A172 (cell line): ENCODE measurements at places on chromosomes 4 and X. TPM values are rescaled to one million over a fixed set of nuclear protein-coding genes. Genes with fewer than 3 reads are reported as not detected.

The CHRDL1 gene
- not detected in 2 replicates for total RNA-seq

The PCDH7 gene
- total RNA-seq, result 26.1 and 38.6 TPM in 2 replicates

The FAM47E gene
- 0.12 and 0.38 TPM in 2 replicates for total RNA-seq

The NR3C2 gene
- total RNA-seq, result 1.3 and 3.3 TPM in 2 replicates

The FAM149A gene
- 5.6 and 7.3 TPM in 2 replicates for total RNA-seq

The CFAP47 gene
- total RNA-seq, result 0.17 and 0.26 TPM in 2 replicates

The REELD1 gene
- not detected in 2 replicates for total RNA-seq

The ARX gene
- 0.03 and 0.19 TPM in 2 replicates for total RNA-seq

The IL2 gene
- not detected in 2 replicates for total RNA-seq

The SLITRK2 gene
- total RNA-seq, result 0.02 TPM in 1 of 2 replicates, not detected in the other
